ENCODE measurements at places on chromosomes 7 and 10.

DNA sequence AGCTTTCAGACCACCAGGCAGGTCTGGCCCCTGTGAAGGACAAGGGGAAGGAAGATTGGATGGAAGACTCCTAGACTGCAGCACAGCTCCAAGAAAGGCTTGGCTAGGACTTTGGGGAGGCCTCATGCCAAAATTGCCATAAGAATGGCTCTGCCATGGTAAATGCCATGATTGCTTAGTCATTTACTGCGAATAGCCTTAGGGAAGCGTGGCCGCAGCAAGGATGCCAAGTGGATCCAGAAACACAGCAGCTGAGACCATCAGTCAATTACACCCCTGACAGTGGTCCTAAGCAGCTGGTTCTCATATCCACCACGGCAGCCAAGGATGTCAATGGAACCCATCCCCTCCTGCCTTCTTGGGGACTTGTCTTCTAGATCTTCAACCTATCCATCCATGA, 88.2 kb upstream of the AUTS2 start:
- no peaks in the 10 kb centered on the region for H3K4me1 ChIP-seq
- no peaks in the 10 kb centered on the region for H3K36me3 ChIP-seq

DNA sequence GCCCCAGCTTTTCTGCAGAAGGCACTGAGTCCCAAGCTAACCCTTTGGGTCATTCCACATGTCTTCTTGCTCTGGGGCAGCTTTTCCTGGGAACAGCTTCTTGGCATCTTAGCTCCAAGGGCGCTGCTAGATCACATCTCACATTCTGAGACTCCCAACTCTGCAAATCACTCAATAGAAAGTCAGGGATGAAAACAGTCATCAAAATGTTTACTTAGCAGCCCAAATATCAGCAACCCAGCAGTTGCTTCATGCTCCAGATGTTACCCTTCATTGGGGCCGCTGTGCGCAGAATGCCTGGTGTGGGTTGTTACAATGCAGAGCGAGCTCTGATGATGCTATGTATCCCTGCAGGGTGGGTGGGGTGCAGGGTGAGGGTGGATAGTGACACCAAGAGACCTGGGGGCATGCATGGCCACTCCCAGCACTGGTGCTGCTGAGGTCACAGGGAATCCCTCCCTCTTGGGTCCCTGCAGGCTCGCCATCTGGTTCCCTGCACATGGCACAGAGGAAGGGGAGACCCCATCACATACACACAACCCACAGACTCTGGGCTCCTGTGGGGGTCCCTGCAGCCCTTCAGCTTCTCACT, 19.0 kb downstream of the WDFY4 start:
- H3K27ac ChIP-seq = peak overlapping the region; percentile 95
- H3K27me3 ChIP-seq = no peaks in the 10 kb centered on the region
- H3K4me3 ChIP-seq = peak overlapping the region; percentile 75
- H3K36me3 ChIP-seq = peaks cover 73% of the 10 kb centered on the region
- H3K4me1 ChIP-seq = peaks cover 81% of the 10 kb centered on the region
- no peak for DNase-seq

DNA sequence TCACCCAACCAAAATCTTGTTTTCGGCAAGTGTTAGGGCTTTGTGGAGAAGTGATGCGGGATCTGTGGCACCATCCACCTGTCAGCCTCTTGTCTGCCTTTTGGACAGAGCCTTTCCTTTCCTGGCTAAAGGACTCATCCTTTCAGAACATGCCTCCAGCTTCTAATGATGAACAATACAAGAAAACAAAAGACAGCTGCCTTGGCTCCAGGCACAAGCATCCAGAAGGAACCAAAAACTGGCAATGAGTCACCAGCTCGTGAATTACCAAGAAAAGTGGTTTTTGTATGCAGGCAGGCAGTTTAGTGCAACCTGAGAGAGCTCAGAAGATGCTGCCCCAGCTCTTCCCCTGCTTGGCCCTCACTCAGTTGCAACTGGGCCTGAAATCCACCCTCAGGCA, 84.6 kb upstream of the NAMPT start:
- peak overlapping the region; percentile 43 for H3K27ac ChIP-seq
- peaks cover 6% of the 10 kb centered on the region for H3K4me1 ChIP-seq
- DNase-seq = no peak
- H3K27me3 ChIP-seq = peaks cover 4% of the 10 kb centered on the region

- no peak for DNase-seq
- no peaks in the 10 kb centered on the region for H3K36me3 ChIP-seq
- H3K4me3 ChIP-seq = peak overlapping the region; percentile 79
- H3K4me1 ChIP-seq = peaks cover 80% of the 10 kb centered on the region
- H3K27ac ChIP-seq = peak overlapping the region; percentile 51
- H3K27me3 ChIP-seq = no peaks in the 10 kb centered on the region
These were observed 1.3 kb downstream of the SH2B2 start for GRCh38 chr7:102287981-102288278.
